ENCODE measurements at places on chromosomes 6 and 20. TPM values are rescaled to one million over a fixed set of nuclear protein-coding genes. Genes with fewer than 3 reads are reported as not detected.

- DNase-seq: no peak
These were observed 60.7 kb downstream of the BMP7 start for GRCh38 chr20:57205606-57206219.

DNA sequence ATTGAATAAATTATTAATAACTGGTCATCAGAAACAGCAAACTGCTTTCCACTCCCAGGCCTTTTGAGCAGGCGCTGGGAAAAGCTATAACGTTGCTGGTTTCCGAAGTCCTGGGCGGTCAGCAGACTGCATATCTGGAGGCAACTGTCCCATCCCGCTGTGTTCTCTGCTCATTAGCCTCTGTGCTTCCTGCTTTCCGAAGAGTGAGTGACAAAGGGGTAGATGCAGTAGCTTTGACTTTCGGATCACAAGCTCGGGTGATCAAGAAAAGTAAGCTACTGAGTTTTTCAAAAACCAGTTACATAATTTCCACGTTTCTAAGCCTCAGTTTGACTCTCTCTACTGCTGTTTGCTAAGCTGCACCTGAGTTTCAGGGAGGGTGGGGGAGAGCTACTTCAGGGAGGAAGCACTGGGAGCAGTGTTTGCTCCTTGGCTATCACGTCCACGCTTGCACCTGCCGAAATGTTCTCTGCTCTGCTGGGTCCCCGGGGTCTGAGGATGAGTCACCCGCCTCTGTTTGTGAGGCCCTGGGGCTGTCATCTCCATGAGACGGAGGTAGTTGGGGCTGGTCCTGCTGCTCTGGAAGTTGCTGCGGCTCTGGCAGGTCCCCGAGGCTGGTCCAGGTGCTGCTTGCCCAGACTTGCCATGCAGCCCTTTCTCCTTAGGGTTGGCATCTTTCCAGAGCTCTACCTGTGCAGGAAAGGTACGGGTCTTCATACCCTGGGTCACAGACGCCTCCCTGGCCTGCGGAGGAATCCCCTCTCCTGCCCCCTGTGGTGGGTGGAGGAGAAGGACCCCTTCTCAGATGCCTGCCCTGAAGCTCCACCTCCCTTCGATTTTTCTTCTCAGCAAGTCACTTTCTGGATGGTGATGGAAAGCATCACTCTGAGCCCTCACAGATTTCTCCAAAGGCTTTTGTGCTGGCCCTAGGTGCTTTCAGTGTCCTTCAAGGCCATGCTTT lies 220.0 kb downstream of the QKI start:
- no peak for DNase-seq

DNA sequence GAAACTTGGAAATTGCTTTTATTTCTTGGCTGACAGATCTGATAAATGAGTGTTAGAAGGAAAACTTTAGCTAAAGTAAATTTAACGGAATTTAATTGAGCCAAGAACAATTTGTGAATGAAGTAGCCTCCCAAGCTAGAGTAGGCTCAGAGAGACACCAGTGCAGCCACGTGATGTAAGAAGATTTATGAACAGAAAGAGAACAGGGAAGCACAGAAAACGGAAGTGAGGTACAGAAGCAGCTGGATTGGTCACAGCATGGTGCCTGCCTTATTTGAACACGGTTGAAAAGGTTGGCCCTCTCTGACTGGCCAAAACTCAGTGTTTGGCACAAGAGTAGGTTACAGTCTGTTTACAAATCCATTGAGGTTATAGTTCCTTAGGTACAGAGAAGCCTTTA lies 29.5 kb upstream of the IFNGR1 start:
- no peak for DNase-seq

- DNase-seq: no peak
These were observed 393.4 kb upstream of the SULF2 start for GRCh38 chr20:48178633-48179032.

- DNase-seq: no peak
These were observed 97.5 kb downstream of the SOBP start for GRCh38 chr6:107587451-107587850.

GRCh38 chr20:17966432-17967310 lies 1.9 kb downstream of the SNX5 start:
- peak; percentile 42 for DNase-seq

DNA sequence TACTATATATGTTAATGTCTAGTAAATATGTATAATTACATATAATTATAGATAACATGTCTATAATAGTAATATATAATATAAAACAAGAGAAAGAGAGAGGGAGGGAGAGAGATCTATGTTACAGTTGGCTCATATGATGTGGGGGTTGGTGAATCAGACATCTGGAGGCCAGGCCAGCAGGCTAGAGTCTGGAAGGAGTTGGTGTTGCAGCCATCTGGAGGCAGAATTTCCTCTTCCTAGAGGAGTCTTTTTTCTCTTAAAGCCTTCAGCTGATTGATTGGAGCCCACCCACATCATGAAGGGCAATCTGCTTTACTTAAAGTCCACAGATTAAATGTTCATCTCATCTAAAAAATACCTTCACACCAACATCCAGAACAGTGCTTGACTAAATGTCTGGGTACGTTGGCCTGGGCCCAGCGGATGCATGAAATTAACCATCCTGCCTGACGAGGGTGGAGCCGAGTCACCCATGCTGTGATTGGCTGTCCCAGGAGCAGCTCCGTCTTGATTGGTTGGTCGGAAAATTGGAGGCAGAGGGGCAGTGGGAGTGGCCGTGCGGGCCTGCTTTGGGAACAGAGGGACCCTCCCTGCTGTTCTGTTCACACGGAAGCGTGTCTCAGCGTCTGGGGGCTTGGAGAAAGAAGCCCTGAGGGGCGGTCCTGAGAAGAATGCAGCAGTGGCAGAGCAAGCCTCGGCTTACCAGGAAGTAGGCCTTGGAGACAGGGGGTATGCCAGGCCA lies 392.4 kb downstream of the QKI start:
- DNase-seq: no peak

DNA sequence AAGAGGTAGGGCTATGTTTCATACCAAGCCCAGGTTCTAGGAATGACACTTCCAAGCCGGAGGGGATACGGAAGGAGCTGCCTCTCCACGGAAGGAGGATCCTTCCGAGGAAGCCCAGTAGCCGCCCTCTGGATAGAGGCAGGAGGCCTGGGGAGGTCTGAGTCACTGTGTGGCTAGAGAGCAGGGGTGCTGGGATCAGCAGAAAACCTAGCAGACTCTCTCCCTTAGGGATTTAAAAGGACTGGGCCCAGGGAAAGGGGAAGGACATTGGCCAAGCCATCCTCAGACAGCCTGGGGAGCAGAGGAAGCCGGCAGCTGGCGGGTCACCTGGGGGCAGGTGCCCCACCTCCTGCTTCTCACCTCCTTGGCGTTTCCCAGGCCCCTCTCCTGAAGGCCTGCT lies 36.6 kb upstream of the NFATC2 start:
- DNase-seq: no peak

DNA sequence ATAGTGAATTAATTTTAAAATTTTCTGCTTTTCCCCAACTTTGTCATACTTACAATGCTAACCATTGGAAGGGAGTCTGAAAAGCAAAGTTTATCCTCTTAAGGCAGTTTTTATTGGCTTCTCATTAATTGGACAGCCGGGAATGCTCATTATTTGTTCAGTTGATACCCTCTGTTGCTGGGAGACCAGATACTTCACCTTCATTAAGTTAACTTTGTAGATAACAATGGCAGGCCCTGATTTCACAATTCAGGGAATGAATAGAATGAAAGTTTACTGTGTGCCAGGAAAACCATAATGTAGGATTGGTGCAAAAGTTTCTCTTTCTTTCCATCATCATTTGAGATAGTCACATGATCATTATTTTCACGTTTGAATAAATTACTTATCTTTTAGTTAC lies 49.0 kb downstream of the COL19A1 start:
- DNase-seq: no peak

DNA sequence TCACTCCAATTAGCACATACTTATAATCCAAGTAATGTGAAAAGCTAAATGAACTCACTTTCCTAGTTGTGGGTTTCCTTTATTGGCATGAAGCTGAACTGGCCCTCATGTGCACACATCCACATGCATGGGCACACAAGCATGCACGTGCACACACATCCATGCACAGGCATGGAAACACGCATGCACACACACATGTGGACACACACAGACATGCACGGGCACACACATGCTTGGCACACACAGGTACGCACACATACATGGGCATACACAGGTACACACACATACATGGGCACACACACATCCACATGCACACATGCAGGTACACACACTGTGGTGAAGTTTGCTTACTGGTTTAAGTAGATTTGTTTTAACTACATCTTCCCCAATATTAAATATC lies 23.8 kb downstream of the SYNDIG1 start:
- DNase-seq: no peak

DNA sequence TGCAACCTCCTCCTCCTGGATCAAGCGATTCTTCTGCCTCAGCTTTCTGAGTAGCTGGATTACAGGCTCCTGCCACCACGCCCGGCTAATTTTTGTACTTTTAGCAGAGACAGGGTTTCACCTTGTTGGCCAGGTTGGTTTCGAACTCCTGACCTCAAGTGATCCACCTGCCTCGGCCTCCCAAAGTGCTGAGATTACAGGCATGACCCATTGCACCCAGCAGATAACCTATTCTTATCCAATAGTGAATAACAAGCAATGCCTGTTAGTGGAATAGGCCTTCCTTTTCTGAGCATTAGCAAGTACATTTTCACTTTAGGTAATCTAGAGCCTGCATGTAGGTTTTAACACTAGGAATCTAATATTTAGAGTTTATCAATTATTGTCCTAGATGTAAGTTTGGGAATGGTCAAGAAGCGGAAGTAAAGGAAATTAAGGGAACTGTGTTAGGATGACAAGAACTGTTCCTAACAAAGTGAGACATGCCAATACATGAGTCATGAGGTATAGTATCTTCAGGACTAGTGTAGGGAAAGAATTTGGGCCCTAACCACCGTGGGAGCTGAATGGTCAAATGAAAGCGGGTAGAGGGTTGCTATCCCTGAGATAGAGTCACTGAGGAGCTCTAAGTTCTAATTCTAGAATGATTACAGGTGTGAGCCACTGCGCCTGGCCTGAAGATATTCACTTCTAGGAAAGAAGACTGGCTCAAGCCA lies 15.0 kb downstream of the BLTP3A start:
- DNase-seq: no peak

- DNase-seq: peak; percentile 83
These were observed 2.6 kb upstream of the ZBP1 start for GRCh38 chr20:57622579-57623381.

DNA sequence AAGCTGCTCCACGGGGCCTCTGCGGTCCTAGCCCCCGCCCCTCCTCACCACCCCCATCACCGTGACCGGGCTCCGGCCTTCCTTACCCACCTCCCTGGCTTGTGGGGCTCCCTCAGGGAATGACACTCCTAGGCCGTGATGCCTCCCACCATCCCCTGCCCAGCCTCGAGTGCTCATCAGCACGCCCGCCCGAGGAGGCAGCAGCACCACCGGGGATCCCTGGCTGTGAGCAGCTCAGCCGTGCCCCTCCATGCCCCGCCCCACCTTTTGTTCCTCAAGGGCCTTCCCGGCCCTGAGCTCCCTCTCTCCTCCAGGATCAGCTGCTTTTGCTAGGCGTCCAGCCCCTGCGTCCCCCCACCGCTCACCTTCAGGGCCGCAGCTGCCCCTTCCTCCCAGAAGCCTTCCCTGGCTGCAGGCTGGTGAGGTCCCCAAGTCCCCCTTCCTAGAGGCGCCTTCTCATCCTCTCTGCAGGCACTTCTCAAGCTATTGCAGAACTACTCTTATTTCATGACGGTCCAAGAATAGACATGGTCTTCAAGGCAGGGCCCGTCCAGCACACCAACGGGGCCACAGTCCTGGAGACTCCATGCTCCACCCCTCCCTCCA lies 3.0 kb downstream of the FNDC11 start:
- DNase-seq: no peak

- DNase-seq: no peak
These were observed 80.9 kb downstream of the COL12A1 start for GRCh38 chr6:75124983-75125382.

DNA sequence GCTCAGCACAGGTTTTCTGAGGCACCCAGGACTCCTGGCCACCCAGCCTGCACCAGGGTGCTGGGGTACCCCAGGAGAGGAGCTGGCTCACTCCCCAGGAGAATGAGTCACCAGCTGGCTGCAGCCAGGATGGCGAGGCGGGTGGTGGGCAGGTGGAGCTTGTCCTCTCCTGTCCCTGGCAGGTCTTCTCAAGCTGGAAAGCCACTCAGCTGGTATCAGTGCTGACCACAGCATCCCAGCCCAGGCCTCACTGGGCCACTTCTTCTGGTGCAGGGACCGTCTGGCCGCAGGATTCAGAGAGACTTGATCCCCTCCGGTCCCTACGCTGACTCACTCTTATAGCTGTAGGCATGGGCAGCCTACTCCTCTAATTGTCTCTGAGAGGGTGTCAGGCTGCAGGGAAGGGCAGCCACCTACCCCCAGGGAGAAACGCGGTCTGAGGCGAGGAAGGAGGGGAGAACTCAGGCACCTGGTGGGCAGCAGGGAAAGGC lies 22.2 kb downstream of the TFEB start:
- no peak for DNase-seq

GRCh38 chr6:125554456-125554855 lies 195.0 kb upstream of the HEY2 start:
- DNase-seq: no peak

DNA sequence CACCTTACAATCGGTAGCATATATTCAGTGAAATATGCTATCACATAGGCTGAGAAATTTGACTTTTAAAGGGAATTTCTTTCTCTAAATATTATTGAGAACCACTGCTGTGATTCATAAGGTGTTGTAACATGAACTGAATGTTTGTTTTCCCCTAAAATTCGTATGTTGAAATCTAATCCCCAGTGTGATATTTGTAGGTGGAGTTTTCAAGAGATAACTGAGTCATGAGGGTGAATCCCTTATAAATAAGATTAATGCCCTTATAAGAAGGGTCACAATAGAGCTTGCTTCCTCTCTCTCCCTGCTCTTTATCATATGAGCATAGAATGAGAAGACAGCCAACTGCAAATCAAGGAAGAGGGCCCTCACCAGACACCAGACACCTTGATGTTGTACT lies 64.8 kb downstream of the LMBRD1 start:
- no peak for DNase-seq

- DNase-seq: no peak
These were observed 337.9 kb downstream of the TAF4 start for GRCh38 chr20:61727761-61728160.

- no peak for DNase-seq
These were observed 52.2 kb downstream of the MRPL14 start for GRCh38 chr6:44074813-44075646.

DNA sequence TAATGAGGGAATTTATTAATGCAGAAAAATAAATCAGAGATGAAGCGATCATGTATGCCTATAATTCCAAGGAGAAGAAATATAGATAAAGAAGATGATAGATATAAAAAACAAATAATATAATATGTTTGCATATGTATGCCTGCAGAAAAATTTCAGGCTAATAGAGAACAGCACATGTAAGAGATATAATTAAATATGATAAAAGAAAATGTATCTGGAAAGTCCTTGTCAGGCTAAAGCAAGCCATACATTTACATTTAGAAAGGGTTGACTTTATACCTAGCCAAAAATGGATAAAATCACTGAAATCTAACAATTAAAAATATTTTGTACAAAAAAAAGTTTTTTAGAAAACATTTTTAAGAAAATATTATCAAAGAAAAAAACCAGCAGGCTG lies 454.1 kb downstream of the C6orf118 start:
- no peak for DNase-seq

GRCh38 chr6:149046822-149047246 lies 270.7 kb upstream of the TAB2 start:
- DNase-seq: peak; percentile 65

BFSP1 gene
- total RNA-seq: 0.50 TPM

BPI gene
- total RNA-seq: not detected

TASP1 gene
- total RNA-seq: 11.8 TPM

PI3 gene
- not detected for total RNA-seq

SERPINB6 gene
- total RNA-seq: 52.8 TPM
